CD4-positive, alpha-beta T cell treated with Interleukin-12 subunit alpha and Interleukin-12 subunit beta, for 1 hour (primary cell): ENCODE measurements at places on chromosomes 4 and X.
A peak's percentile ranks its signal among the peaks of the same experiment; 100 is the strongest.

DNA sequence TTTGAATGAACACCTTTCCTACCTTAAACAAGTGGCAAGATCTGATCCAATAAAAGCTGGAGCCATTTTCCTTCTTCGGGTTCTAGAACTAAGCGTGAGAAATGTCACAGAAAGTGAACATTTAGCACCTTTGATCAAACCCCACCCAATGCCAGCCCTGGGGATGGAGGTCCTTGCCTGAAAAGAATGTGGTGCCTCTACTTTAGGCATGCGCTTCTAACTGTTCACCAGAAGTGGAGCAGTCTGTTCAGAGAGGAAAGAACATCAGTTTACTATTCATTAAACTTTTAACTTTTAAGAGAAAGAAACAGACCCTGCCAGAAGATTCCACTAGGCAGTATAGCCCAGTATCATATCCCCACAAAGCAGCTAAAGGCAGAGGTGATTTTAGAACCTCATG is 75.9 kb downstream of the INTS12 start:
- DNase-seq, result no peak

GRCh38 chr4:89868999-89869589 is 25.6 kb upstream of the MMRN1 start:
- no peak for DNase-seq

DNA sequence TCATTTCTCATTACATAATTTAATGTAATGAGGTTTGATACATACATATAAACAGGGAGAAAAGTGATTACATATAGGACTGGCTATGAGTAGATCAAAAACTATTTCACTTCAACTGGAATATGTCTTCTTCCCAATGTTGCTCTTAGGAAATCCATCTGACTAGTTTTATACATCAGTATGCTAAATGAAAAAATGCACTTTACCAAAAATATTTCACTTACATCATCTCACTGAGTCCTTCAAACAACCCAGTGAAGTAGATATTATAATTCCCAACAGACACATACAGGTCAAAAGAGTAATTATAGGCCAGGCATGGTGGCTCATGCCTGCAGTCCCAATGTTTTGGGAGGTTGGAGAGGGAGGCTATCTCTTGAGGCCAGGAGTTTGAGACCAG is 215.9 kb downstream of the MID1 start:
- DNase-seq, result no peak

GRCh38 chrX:150155436-150156035 is 207.6 kb upstream of the MAMLD1 start:
- no peak for DNase-seq

GRCh38 chrX:48696909-48697727 is 584 bp downstream of the SUV39H1 start:
- no peak for DNase-seq

GRCh38 chr4:190014771-190015537 is 12.1 kb downstream of the FRG2 start:
- peak; percentile 5 for DNase-seq

- DNase-seq, result no peak
Observed at GRCh38 chr4:68651932-68652331, 18.5 kb downstream of the UGT2B15 start.

GRCh38 chr4:30867427-30867826 is 147.3 kb downstream of the PCDH7 start:
- no peak for DNase-seq

- no peak for DNase-seq
Observed at GRCh38 chrX:105872941-105873340, 50.6 kb downstream of the NRK start.

GRCh38 chr4:108458681-108459080 is 161.7 kb upstream of the RPL34 start:
- no peak for DNase-seq

DNA sequence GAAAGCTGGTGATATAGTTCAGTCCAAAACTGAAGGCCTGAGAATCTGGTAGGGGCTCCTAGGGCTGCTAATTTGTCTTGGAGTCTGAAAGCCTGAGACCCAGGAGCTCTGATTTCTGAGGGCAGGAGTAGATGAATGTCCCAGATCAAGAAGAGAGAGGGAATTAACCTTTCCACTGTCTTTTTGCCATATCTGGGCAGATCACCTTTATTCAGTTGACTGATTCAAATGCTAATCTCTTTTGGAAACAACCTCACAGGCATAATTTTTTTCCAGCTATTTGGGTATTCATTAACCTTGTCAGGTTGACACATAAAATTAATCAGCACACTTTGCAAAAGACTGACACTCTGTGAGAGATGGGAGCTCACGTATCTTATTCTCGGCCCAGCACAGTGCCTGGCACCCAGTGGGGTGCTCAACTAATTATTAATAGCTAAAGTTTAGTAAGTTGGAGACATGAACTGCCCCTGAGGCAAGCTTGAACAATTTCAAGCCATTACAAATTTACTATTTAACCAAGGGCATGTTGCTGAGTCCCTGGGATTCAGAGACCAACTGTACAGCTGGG is 114.3 kb downstream of the CPEB2 start:
- DNase-seq, result no peak
